ENCODE measurements at places on chromosomes 3 and 15. TPM values are rescaled to one million over a fixed set of nuclear protein-coding genes. Genes with fewer than 3 reads are reported as not detected.

APBA2 gene
- total RNA-seq: 17.5 TPM

DNA sequence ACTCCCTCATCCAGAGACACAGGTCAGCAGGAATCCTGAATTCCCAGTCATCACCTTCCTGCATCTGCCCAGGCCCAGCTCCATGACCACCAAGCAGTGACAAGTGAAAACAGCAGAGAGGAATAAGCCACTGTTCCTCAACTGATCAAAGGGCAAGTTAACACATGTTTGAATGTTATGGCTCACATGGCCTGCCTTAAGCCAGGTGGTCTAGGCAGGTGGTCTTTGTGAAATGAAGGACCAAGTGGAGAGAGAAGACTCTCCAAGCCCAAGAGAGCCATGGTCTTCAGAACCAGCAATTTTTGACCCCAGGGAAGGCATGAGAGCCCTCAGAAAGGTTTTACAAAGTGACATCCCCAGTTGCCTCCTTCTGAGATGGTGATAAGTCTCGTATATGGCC is 161.8 kb downstream of the EPHB1 start:
- H3K4me1 ChIP-seq: no peaks in the 10 kb centered on the region
- no peak overlapping the region for H3K4me3 ChIP-seq
- no peak for DNase-seq
- no peaks in the 10 kb centered on the region for H3K36me3 ChIP-seq
- no peak overlapping the region for H3K27ac ChIP-seq
- no peaks in the 10 kb centered on the region for H3K27me3 ChIP-seq

DNA sequence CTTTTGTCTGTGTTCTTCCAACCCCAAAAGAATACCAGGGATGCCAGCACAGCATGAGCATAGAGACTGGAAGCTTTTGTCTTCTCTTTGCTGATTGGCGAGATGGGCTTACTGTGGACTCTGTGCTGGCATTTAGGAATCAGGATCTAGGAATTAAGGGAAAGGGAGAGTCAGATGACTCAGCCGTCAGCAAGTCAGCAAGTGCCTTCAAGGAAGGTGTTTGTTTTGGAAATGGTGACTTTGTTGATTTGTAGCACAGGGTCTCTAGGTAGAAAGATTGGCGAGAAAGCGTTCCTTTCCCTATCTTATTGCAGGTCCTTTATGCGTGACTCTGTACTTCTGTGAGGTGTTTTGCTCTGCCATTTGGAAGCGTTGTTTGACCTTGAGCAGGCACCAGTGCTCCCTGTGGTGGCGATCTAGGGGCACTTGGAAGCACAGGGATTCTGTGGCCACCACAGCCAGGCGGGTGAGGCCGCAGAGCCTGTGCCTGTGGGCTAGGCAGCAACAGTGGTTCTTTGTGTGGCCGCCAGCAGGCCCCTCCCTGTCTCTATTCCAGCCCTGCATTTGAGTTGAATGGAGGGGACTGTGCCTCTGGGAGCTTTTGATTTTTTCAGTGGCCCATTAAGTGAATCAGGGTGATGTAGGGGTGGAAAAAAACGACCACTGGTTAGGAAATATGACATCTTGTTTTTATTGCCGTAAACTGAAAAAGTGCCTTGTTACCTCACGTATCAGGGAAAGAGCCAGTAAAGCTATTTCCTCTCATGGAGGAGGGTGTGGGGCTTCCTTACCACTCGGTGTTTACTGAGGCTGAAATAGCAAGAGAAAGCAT is 19.0 kb downstream of the FAN1 start:
- H3K27ac ChIP-seq: no peak overlapping the region
- no peak for DNase-seq
- H3K36me3 ChIP-seq: peaks cover 27% of the 10 kb centered on the region
- H3K27me3 ChIP-seq: no peaks in the 10 kb centered on the region

GRCh38 chr15:64111679-64112050 is 15.9 kb downstream of the SNX1 start:
- H3K36me3 ChIP-seq: peaks cover 30% of the 10 kb centered on the region
- no peak for DNase-seq
- peaks cover 33% of the 10 kb centered on the region for H3K4me1 ChIP-seq
- H3K4me3 ChIP-seq: no peak overlapping the region
- H3K27me3 ChIP-seq: no peaks in the 10 kb centered on the region
- peak overlapping the region; percentile 73 for H3K27ac ChIP-seq

ZNF80 gene
- total RNA-seq: 0.27 TPM

DNA sequence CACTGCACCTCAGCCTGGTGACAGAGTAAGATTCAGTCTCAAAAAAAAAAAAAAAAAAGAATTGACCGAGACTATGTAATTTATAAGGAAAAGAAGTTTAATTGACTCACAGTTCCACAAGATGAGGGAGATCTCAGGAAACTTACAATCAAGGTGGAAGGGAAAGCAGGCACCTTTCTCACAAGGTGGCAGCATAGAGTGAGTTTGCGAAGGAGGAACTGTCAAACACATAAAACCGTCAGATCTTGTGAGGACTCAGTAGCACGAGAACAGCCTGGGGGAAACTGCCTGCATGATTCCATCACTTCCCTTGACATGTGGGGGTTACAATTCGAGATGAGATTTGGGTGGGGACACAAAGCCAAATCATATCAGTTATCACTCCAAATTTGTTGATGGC is 380.9 kb downstream of the EDEM1 start:
- H3K36me3 ChIP-seq: no peaks in the 10 kb centered on the region
- H3K27ac ChIP-seq: no peak overlapping the region
- peaks cover 3% of the 10 kb centered on the region for H3K27me3 ChIP-seq
- no peak overlapping the region for H3K4me3 ChIP-seq

- H3K27ac ChIP-seq: no peak overlapping the region
- H3K27me3 ChIP-seq: no peaks in the 10 kb centered on the region
- no peaks in the 10 kb centered on the region for H3K4me1 ChIP-seq
- no peak for DNase-seq
- no peaks in the 10 kb centered on the region for H3K36me3 ChIP-seq
These were observed 201.5 kb downstream of the GABRB3 start for GRCh38 chr15:26571346-26571745.
